ENCODE measurements at places on chromosomes 2 and 18.

- no peak for DNase-seq
Observed at GRCh38 chr2:44459739-44460138, 98.0 kb downstream of the CAMKMT start.

DNA sequence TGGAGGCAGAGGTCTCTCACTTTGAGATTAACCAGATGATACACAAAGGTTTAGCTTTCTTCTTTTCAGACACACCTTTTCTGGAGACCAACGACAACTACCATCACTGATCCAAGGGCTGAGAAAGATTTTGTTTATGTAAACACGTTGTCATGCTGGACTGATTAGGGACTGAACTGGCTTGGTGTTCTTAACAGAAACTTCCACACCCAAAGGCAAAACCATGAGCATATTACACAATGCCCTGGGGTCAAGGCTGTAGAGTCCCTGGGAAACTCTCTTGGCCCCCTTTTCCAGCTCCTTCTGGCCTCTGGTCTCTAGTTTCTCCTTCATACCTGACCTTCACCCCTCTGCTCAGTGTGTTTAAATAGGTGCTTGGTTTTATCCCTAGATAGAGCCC lies 447.0 kb upstream of the TCF4 start:
- DNase-seq = no peak

GRCh38 chr18:77081390-77081778 lies 51.2 kb downstream of the MBP start:
- DNase-seq = no peak

DNA sequence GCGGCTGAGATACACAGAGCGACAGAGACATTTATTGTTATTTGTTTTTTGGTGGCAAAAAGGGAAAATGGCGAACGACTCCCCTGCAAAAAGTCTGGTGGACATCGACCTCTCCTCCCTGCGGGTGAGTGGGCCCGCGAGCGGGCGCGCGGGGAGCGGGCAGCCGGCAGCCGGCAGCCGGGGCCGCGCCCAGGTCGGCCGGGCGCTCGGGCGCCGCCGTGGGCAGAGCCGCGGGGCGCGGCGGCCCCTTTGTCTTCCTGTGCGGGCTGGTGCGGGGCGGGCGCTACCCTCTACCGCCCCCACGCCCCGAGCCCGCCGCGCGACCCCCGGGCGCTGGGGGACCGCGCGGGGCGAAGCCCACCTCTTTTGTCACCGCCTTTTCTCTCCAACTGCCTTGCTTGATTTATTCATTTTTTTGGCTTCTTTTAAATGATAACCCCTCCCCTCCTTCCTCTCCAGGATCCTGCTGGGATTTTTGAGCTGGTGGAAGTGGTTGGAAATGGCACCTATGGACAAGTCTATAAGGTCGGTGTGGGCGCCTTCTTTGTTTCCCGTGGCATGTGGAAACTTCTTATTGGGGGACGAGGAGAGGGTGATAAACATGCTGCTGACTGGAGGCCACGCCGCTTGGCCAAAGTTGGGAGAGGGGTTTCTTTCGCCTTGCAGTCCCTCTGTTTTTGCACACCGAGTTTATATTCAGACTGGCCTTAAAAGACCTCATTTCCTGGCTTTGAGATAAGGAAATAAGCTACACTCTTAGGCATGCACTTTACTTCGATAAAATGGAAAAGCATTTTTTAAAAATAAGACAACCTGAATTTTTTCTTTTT lies 722 bp downstream of the MAP4K4 start:
- no peak for DNase-seq

DNA sequence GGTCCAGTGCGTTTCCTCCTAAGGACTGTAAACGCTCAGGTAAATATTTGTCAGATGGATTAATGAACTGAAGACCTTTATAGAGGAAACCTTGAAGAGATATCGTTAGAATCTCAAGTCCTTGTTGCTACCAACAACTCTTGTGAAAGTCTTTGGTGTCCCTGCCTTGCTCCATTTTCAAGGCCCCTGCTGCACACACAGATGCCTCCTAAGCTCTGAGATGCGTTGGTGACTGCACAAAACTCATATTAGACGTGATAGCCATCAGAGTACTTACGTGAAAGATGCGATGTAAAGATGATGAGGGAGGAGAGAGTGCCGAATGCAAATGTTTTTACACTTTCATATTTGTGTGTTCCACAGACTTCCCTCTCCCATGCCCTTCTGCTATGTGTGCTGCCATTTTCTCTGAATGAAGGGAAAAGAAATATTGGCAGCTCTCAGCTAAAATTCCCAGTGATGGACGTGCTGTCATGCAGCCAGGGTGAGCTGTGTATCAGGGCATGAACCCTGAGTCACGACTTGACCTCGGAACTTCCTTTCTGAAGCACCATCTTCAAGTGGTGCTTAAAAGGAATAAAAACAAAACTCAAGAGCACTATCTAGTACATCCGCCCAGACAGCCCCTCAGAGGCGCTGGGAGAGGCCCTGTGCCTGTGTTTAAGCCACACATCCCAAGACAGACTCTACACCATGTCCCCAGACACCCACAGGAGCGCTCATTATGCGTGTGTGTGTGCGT lies 117.4 kb downstream of the FAM210A start:
- no peak for DNase-seq

- no peak for DNase-seq
Observed at GRCh38 chr2:159168707-159169106, 117.8 kb downstream of the WDSUB1 start.

DNA sequence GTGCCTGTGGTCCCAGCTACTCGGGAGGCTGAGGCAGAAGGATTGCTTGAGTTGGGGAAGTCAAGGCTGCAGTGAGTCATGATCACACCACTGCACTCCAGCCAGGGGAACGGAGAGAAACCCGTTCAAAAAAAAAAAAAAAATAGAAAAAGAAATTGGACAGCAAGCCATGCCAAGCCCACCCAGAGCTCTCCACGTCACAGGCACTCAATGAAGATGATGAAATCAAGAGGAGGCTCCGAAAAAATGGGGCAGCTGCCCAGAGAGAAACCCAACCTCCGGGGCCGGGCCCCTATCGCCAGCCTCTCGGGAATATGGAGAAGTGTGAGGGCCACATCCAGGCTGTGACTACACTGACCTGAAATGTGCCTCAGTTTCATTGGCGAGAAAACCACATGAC lies 40.0 kb downstream of the BIN1 start:
- DNase-seq = no peak

DNA sequence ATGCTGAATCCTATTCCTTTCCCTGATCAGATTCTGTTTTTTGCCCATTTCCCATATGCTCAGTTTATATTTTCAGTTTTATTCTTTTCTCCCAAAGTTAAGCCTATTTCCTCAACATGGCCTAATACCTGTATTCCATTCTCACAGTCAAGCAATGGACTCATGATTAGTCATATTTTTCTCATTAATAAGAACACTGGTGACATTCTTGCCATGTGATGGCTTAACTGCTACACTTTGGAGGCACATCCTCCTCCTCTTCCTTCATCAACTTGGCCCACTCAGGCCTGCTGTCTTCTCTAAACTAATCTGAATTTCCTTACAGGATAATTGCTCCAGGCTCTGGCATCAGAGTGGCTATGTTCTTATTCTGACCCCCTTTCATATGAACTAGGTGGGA lies 679.2 kb downstream of the NYAP2 start:
- DNase-seq = no peak

- no peak for DNase-seq
Observed at GRCh38 chr2:99404797-99405669, 67.8 kb downstream of the EIF5B start.

DNA sequence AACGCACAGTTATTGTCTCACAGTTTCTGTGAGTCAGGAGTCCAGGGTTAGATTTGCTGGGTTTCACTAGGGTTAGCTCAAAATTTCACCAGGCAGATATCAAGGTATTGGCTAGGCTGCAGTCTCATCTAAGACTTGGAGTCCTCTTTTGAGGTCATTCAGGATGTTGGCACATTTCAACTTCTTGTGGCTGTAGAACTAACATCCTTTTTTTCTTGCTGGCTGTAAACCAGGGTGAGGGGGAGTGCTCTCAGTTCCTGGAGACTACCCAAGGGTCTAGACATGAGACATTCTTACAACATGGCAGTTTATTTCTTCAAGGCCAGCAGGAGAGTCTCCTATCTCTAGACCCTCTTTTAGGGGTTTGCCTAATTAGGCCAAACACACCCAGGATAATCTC lies 12.8 kb upstream of the CAVIN2 start:
- DNase-seq = no peak

DNA sequence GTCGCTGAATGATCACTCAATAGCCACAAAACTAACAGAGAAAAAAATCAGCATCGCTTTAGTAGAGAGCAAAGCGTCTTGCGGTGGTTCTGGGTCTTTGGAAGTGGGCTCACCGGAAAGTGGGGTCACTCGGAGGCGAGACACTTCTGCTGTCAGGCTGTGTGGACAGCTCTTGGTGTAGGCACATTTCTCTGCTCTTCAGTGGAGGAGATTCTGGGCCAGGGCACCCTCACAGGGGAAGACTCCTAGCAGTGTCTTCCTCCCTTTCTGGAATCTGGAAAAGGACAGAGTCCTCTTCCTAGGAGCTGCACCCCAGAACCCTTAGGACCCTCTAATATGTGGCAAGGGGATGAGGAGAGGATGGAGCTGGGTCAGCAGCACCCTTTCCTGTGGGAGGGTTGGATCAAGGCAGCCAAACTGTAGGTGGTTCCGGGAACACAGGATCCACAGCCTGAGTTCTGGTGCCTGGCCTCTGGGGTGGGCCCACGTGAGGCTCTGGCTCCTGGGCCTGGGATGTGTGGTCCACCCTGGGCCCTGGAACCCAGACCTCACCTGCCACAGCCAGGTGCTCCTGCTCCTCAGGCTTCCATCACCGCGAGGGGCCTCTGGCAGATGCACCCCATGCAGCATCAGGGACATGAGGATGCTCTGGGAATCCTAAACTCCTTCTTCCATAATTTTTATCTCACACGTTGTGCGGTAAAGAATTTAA lies 25.1 kb downstream of the GPR35 start:
- DNase-seq = peak; percentile 62

- DNase-seq = no peak
Observed at GRCh38 chr2:69592511-69592910, 51.0 kb downstream of the AAK1 start.

DNA sequence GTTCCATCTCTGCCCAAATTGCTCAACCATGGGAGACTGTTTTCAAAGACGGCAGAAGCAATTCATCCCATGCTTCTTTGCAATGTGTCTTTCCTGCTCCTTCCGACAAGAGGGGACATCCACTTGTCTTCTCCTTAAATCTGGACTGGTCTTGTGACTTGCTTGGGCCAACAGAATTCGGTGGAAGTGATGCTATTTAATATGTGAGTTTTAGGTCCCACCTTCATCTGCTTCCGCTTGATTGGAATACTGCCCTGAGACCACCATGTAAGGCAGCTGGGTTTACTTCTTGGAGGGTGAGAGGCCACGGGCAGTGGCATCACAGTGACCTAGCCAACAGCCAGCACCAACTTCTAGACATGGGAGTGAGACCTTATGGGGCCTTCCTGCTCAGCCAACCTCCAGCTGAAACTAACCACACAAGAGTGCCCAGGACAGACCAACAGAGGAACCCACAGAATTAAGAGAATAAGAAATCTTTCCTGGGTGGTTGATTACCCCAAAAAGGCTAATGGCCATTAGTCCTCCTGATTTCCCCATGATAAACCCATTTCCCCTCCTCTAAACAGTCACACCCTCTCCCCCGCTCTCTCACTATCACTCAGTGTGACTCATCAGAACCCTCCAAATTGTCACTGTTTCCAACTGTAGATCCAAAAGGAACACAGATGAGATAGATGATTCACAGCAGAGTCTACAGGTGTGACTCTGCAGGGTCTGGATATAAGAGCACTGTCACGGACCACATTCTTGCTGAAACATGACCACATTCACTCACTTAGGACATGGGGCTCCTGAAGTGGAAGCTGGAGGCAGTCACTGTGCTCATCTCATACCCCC lies 16.2 kb upstream of the RHOB start:
- DNase-seq = no peak

DNA sequence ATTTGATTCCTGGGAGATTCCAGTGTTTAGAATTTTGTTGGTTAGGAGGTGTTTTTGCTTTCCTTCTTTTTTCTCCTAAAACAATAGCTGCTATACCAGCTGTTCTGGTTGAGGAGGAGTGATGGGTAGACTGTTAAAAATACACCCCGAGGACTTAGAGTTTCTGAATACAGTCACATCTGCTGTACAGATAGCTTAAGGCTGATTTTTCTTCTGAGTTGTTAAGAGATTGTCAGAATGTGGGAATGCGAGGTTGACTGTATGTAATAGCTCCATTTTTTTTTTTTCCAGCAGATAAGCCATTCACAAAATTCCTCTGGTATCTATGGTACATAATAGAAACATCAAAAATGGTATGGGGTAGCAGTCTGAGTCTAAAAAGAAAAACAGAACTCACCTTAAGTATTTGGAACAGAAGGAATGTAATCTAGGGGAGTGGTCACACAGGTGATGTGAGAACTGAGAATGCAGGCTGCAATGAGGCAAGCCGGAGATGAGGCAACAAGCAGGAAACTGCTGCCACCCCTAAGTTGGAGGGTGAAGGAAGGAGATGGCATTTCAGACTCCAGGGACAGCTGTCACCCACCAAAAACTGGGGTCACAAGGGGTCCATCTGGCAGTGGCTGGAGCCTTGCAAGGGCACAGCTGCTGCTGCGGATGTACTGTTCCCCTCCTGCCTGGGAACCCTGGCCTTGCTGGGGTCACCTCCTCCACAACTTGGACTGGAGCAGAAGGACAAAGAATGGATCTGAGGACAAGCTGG lies 2.4 kb downstream of the DGKD start:
- DNase-seq = no peak

DNA sequence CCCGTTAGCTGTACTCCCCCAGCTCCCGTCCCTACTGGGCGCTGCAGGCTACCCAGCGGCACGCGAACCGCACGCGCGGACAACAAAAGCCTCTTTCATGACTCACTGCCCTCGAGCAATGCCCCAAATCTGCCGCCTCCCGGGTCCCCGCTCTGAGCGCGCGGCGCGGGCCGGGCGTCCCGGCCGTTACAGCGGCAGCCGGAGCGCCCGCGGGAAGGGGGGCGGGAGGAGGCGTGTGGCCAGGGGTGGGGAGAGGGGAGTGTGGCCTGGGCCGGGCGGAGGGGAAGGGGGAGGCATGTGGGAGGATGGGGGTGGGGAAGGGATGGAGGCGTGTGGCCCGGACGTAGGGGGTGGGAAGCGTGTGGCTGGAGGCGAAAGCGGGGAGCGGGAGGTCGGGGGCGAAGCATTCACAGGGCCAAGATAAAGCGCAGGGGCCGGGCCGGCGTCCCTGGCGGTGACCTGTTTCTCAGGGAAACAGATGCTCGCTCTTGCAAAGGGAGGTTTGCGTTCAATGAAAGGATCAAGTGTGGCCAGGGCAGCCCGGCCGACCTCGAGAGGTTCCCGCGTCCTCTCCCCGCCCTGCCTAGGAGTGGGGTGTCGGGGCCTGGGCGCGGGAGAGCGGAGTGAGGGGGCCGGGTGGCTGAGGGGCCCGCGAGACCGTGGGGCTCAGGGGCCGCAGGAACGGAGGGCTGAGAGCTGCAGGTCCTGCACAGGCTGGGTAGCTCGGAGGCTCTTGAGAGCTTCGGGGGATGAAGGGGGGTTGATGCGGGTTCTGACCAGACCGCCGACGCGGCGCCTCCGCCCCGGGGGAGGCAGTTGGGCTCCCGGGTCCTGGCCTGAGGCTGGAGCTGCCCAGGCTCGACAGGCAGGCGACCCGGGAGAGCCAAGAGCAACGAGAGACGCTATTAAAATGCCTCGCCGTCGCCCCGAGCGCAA lies 3.5 kb upstream of the NEUROD1 start:
- DNase-seq = no peak

- DNase-seq = peak; percentile 70
Observed at GRCh38 chr2:16142383-16143361, 202.3 kb downstream of the MYCN start.

Data from osteocyte (in vitro differentiated cells).